ENCODE measurements at places on chromosomes 11 and 22.

DNA sequence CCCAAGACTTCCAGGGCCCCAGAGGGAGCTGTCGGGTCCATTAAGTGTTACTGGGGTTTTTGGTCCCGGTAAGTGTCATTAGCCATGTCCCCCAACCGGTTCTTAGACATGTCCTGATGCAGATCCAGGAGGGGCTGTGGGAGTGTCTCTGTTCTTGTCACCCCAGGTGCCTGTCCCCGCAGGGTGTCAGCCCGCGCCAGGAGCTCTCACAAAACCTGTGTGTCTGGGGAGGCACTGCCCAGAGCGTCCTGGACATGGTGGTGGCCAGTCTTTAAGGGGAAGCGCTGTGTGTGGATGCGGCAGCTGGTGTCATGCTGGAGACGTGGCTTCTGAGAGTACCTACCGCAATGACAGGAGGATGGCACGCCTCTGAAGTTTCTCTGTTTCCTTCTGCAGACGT lies 12.5 kb upstream of the PARVG start:
- ATAC-seq, result no peak

- ATAC-seq, result no peak
These were observed 42.7 kb downstream of the SHANK2 start for GRCh38 chr11:71209656-71210055.

DNA sequence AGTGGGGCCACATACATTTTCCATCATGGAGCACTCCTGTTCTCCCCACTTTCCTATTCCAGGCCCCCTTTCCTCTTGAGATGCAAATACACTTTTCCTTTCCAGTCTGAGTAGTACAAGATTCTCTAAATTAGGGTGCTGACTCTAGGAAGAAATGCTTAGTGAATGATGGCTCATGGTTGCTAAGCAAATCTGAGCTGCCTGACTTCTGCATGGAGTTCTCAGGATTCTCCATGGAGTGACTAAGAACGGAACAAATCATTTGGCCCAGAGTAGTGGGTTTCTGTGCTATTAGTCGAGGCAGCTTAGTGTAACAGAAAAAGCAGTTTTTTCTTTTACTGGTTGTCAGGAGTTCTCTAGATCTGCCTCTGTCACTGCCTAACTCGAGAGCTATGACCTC lies 65.4 kb upstream of the NTM start:
- ATAC-seq, result no peak

DNA sequence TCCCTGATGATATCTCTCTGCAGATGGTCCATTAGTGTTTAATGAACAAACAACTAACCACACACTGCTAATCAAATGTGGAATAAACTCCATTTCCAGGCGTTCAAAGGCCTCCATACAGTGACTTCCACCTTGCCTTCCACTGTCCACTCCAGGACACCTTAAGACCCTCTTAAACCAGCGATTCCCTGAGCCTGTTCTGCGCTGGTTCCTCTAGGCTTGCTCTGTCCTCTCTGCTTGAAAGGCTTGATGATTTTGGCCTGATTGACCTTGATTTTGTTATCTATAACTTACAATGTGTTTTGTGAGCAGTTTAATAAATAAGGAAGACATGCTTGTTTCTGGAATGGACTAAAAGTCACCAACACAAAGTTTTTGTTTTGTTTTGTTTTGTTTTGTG lies 12.0 kb downstream of the OVCH2 start:
- no peak for ATAC-seq

DNA sequence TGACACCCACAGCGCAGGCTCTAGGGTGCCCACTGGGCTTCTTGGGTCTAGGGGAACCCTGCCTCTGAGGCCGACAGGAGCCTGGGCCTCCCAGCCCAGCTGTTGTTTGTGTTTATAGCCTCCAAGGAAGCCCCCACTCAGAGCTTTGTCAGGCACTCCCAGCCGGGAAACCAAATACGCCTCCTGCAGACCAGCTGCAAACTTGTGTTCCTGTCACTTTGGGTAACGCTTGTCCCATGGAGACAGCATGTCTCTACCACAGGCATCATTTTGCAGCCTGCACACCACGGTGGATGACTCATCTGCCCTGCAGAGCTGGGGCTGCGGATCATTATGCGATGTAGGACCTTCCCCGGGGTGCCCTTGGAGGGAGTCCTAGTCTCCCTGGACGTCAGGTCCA lies 40.6 kb upstream of the CRYBB3 start:
- ATAC-seq, result no peak

DNA sequence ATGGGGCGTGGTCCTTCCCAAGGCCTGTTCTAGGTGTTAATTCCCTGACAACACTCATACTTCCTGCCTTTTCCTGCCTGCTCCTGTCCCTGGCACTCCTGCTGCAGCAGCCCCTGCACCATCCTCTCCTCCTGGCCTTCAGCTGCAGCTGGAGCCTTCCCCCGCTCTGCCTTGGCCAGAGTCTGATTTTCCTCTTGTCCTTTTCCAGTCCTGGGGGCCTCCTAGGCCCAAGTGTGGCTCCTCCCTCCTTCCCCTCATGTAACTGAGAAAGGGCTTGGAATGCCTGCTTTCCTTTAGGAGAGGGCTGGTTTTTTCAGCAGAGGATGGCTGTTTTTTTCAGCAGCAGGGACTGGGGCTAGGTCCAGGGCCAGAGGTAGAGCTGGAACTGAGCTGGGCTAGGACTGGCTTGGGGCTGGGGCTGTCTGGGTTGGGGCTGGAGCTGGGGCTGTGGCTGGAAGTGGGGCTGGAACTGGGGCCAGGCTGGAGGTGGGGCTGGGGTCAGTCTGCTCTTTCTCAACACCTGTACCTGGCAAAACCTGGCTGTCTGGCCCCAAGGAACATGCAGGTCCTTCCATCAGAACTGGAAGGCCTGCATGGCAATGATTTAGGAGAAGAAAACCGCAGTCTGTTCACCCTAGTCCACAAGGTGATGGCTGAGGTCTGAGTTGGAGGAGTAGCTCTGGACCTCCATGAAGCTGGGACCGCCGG lies 23.6 kb downstream of the ZC3H7B start:
- ATAC-seq, result no peak

- ATAC-seq, result no peak
These were observed 49.2 kb downstream of the STK33 start for GRCh38 chr11:8544807-8545206.

- ATAC-seq, result no peak
These were observed 2.3 kb downstream of the CYB5R3 start for GRCh38 chr22:42646569-42647525.

- ATAC-seq, result no peak
These were observed 25.4 kb downstream of the SAAL1 start for GRCh38 chr11:18080451-18080850.

DNA sequence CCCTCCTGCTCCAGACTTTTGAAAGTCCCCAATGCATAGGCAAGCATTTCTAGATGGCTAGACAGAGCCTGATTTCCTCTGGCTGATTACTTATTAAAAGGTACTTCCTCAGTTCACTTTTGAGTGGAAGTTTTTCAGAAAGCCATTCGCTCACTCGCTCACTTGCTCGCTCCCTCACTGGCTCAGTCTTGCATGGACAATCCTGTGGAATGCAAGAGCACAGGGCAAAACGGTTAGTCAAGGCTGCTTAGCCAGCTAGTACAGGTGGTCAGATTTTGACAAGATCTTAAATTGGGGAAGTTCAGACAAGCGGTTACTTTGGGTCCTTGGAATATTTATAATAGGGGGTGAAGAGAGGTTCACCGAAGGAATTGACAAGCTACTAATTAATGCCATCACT lies 101.0 kb downstream of the ARL14EP start:
- no peak for ATAC-seq

- no peak for ATAC-seq
These were observed 34.2 kb downstream of the IL18 start for GRCh38 chr11:112129656-112130055.

- ATAC-seq, result no peak
These were observed 101.1 kb upstream of the CRYBB3 start for GRCh38 chr22:25098445-25099081.

DNA sequence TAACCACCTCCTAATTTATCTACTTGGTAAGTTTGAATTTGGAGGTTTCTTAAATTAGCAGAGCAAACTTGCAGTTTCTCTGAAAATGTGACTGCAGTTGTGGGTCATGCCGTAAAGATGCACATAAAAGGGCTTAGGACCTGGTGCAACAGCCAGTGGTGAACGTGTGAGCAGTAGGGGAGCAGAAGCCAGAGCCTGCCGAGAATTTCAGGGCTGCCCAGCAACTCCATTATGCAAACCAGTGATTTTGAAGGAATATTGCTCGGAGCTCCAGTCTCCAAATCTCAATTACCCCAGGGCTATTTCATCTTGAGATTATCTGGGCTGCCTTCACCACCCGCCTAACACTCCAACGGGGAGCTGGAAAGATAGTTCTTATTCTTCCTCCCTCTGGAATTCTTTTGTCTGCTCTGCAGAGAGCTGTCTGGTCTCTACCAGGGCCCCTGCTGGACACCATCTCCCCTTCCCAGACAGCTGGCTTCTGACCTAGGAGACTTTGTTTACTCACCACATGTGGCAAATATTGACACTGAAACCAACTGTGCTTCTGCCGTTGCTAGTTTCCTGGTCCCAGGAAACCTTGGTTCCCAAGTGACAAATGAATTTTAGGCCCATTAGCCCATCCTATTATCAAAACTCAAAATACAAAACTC lies 93.9 kb downstream of the DSCAML1 start:
- ATAC-seq, result no peak

DNA sequence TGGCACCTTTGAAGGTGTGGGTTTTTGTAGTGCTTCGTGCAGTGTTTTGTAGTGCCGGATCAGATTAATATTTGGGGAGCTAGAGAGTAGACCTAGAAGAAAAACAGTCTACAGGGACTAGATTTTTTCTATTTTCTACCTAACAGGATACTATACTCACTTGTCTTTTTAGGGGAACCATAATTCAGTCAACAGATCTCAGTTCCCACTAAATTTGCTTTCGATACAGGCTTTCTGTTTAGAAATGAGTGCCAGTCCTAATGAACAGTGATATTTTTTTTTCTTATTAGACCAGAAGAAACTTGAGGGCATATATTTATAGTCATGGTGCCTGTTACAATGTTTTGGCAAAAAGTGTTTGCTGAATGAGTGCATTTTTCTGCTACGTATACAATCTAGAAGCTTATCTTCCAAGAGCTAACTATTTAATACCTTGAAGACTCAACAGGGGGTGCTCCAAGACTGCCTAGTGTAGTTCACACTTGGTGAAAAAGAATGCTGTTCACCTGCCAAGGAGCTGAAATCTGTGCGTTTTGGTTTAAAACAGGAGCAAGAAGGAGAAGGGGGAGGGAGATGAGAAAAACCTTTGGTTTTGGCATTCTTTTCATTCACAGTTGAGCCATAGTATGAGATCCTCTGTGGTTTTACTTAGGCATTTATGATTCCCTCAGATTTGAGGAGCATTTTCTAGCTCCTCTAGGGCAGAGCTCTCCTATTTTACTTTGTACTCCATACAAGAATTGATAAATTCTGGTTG lies 44.9 kb upstream of the VSTM5 start:
- ATAC-seq, result no peak

- no peak for ATAC-seq
These were observed 95.6 kb downstream of the RASSF10 start for GRCh38 chr11:13104619-13105236.

DNA sequence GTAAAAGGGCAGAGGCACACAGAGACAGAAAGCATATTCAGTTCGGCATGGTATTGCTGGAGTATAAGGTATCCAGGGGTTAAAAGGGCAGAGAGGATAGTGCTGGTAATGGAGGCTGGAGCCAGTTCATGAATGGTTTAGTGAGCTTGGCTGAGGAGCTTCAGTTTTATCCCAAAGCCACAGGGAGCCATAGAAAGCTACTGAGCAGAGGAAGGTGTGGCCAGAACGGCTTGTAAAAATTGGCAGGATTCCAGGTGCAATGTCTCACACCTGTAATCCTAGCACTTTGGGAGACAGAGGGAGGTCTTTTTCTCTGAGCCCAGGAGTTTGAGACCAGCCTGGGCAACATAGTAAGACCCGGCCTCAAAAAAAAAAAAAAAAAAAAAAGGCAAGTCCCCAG lies 186.1 kb downstream of the MYO18B start:
- ATAC-seq, result no peak

GRCh38 chr11:28400331-28401100 lies 292.3 kb downstream of the METTL15 start:
- ATAC-seq, result no peak

GRCh38 chr11:2261436-2262230 lies 8.8 kb downstream of the ASCL2 start:
- ATAC-seq, result no peak

All from activated CD4-positive, CD25-positive, alpha-beta regulatory T cell treated with anti-CD3 and anti-CD28 coated beads, Interleukin-2, amount 50 U/mL, for 24 hours (primary cell).